GF-D8 (cell line): ENCODE measurements at places on chromosomes 1 and 21.

GRCh38 chr1:60898413-60898812, 183.9 kb upstream of the NFIA start:
- DNase-seq: no peak

DNA sequence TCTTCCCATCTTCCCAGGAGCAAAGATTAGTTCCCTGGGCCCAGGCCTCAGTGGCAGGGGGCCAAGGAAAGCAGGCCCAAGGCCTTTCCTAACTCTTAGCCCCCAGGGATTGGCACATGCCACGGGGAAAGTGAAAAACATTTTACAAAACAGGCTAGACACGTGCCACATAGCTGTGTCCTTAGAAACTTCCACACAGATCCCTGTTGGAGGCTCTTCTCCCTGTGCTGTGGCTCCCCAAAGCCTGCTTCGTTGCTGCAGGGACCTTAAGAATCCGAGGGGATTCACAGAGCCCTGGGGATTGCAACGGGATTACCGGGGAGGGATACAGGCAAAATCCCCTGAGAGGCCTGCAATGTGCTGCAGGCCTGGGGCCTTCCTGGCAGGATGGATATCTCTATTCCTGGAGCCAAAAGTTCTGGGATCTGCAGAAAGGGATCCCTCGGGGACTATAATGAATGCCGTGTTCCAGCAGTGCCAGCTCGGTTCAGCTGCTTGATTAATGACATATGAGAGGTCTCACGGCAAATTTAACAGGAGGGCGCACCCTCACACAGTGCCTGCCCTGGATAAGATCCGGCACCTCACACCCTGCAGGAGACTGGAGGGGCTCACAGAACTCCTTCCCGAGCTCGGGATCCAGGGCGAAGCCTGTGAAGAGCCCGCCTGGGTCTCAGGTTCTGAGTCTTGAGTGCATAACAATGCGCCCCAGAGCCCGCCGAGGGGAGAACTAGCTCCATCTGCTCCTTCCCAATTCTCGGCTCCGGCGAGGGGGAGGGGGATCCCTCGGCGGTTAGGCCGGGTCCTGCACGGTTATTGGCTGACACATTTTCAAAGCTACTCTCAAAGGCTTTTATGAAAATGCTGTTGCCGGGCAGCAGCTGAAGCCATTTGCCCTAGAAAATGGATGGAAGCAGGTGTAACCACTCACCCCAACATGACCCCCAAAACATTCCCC, 15.3 kb upstream of the RGS8 start:
- no peak for DNase-seq

GRCh38 chr1:226901421-226901820, 31.0 kb downstream of the PSEN2 start:
- DNase-seq: no peak

DNA sequence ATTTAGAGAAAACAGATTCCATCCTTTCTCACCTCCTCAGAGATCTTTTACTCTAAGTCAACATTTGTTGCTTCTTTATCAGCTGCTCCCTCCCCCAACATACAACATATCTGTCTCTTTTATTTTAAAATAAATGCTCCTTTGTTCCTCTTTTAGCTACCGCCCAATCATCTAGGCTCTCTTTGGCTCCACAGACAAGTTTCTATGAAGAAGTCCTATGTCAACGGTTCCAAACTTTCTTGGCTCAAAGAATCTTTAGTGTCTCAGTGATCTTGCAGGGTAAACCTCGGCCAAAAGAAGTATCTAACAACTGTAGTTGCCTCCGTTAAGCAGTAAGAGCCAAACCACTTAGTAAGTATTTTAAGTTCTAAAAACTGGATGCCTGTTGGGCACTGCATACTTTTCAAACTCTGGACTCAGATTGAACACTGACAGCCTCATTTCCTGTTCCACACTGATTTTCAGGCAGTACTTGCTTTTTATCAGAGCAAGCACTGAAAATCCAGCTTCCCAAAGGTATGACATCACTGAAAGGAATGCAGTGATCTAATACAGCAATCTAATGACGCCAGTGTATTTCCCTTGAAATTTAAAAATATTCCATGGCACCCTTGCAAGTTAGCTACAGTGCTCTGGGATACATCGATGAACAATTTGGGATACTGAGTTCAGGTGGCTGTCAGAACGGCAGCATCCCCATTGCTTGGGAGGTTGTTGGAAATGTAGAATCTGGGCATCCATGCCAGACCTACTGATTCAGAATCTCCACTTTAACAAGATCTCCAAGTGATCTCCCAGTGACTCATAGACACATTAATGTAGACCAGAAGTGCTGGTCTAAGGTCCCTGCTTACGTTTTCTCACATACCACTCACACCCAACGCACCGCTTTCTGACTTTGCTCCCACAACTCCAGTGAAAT, 26.8 kb downstream of the EGLN1 start:
- no peak for DNase-seq

DNA sequence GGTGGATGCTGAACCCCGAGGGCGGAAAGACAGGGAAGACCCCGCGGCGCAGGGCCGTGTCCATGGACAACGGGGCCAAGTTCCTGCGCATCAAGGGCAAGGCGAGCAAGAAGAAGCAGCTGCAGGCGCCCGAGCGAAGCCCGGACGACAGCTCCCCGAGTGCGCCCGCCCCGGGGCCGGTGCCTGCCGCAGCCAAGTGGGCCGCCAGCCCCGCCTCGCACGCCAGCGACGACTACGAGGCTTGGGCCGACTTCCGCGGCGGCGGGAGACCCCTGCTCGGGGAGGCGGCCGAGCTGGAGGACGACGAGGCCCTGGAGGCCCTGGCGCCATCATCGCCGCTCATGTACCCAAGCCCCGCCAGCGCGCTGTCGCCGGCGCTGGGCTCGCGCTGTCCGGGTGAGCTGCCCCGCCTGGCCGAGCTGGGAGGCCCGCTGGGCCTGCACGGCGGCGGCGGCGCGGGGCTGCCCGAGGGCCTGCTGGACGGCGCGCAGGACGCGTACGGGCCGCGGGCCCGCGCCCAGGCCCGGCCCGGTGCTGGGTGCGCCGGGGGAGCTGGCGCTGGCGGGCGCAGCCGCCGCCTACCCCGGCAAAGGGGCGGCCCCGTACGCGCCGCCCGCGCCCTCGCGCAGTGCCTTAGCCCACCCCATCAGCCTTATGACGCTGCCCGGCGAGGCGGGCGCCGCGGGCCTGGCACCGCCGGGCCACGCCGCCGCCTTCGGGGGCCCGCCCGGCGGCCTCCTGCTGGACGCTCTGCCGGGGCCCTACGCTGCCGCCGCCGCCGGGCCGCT, 20.7 kb downstream of the FOXO6 start:
- no peak for DNase-seq

DNA sequence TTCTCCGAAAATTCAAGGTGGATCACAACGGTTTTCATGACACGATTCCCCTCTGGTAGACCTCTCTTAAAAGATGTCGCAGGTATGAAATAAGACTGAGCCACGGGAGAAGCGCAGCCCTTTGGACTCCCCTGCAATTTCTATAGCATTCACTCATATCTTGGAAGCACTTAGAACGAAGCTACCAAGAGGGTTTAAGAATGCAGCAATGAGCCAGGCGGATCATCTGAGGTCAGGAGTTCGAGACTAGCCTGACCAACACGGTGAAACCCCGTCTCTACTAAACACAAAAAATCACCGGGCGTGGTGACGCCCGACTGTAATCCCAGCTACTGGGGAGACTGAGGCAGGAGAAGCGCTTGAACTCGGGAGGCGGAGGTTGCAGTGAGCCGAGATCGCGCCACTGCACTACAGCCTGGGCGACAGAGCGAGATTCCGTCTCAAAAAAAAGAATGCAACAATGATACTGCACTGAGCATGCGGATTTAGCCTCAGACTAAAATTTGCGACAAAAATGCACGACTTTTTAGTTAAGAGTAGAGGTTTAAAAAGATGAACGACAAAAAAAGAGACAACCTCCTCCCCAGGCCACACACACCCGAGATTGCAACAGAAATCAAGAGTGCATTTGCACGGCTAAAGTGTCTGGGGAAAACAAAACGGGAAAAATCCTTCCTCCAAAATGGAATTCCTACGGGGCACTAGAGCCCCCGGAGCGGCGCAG, 743 bp downstream of the TOMM20 start:
- no peak for DNase-seq

DNA sequence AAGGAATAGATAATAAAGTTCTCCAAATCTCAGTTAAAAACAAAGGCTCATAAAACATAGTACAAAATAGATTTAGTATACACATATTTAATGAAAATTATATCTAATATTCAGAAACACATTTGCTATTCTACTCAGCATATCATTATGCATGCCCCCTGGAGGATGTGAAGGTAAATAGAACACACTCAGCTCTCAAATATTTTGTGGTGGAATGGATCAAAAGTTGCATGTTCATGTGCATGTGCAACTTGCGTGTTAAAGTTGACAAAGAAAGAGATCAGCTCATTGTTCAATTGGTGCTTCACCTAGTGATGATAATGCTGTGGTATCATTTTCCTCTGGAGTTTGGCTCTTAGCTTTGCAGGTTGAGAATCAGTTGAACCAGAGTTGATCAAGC, 4.9 kb upstream of the ZNF644 start:
- DNase-seq: no peak

DNA sequence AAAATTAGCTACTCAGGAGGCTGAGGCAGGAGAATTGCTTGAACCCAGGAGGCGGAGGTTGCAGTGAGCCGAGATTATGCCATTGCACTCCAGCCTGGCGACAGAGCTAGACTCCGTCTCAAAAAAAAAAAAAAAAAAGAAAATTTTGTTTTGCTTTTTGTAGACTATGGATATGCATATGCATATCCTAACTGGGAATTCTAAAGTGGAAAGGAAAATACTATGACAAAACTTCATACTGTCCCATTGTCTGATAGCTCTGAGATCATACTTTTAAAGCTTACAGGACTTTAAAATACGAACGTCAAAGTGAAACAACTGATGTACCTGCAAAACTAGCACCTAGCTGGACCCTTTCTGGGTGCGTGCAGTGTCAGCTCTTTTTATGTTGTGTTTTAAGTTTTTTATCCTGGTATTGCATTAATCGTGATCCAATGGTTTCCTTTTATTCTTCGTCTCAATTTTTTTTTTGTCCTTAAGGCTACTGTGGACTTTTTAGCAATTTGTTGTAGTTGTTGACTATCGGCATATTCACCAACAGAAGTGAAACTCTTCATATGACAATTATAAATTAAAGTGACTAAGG, 19.2 kb downstream of the SPRTN start:
- DNase-seq: no peak

DNA sequence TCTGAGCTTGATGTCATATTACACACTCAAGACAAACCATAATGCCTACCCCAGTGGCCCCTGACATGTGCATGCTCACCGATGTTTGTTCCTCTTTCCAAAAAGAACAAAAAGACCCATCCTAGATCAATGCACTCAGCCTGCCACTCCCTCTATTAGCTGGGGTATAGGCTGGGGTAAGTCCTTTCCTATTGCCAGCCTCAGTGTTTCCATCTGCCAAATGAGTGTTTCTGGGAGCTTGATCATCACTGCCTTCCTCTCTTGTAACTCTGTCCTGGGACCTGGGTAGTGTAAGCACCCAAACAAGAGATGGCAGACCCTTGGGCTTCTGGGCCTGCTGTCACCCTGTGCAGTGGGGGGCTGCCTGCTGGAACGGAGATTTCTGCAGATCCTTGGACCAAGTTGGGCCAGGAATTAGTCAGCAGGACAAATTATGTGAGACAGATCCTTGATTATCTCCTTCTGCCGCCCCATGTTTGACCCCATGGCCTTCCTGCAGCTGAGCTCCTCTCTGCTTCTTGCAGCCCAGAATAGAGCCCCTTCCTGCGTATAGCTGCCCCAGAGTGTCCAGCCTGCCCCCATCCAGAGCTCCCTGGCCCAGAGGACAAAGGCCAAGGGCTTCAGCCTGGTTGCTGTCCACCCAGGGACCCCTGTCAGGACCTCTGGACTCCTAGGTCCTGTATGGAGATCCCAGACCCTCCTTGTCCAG, 31.5 kb upstream of the LRP8 start:
- no peak for DNase-seq

DNA sequence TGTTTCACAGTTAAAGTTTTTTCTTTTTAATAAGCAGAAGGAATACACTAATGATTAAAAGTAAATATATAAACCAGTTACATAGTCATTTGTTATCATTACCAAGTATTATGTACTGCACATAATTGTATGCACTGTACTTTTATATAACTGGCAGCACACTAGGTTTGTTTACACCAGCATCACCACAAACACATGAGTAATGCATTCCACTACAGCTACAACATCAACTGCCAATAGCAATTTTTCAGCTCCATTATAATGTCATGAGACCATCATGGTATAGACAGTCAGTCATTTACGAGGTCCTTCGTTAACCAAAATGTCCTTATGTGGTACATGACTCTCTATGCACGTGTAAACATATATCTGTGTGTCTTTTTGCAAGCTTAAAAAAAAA, 35.2 kb downstream of the SCYL3 start:
- DNase-seq: no peak

DNA sequence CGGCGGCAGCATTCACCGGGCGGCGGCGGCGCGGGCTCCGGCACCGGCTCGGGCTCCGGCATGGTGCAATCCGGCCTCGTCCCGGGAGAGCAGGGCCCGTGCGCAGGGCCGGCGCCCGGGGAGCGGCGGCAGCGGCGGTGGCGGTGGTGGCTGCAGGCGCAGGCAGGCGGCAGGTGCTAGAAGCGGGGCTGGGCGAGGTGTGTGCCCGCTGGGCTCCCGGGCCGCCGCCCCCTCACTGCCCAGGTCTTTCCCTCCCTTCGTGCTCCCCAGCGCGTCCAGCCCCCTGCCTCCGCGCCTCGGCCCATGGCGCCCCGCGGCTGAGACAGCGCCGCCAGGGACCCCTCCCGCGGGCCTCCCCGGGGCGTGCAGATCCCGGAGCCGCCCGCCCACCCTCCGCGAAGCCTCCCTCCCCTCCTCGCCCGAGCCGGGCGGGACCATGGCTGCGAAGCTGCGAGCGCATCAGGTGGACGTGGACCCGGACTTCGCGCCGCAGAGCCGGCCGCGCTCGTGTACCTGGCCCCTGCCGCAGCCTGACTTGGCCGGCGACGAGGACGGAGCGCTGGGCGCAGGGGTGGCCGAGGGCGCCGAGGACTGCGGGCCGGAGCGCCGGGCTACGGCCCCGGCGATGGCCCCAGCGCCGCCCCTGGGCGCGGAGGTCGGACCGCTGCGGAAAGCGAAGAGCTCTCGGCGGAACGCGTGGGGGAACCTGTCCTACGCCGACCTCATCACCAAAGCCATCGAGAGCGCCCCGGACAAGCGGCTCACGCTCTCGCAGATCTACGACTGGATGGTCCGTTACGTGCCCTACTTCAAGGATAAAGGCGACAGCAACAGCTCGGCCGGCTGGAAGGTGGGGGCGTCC, 492 bp downstream of the FOXO6 start:
- DNase-seq: no peak

DNA sequence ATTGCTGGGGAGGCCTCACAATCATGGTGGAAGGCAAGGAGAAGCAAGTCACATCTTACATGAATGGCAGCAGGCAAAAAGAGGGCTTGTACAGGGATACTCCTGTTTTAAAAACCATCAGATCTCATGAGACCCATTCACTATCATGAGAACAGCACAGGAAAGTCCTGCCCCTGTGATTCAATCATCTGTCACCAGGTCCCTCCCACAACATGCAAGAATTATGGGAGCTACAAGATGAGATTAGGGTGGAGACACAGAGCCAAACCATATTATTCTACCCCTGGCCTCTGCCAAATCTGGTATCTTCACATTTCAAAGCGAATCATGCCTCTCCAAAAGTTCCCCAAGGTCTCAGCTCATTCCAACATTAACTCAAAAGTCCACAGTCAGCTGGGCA, 11.1 kb upstream of the MIA3 start:
- no peak for DNase-seq
